Transverse colon (tissue), 4 donors: ENCODE measurements at places on chromosomes 16 and 17. TPM values are rescaled to one million over a fixed set of nuclear protein-coding genes. Genes with fewer than 3 reads are reported as not detected.

The FOXF1 gene
- 17.9 TPM for total RNA-seq

- no peak for DNase-seq
Measured at GRCh38 chr16:14369734-14370598, 260.1 kb downstream of the PARN start.

The CACNG1 gene
- total RNA-seq: not detected

GRCh38 chr17:66379996-66380395 lies 77.6 kb downstream of the PRKCA start:
- DNase-seq: no peak

DNA sequence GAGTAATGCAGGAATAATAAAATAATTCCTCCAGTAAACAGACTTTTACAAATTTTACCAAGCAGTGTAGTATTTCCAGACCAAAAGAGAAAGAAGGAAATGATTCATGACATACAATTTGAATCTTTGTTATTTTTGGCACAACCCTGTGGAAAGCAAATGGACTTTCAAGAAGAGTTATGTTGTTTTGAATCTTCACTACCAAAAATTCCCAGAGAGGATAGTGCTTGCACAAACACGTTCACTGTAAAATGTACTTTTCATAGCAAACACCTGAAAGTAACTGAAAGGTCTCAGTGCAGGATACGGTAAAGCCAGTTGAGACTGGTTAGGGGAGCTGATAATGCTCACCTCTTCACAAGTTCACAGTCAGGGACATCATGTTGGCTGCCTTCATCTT lies 107.1 kb downstream of the USP22 start:
- no peak for DNase-seq

DNA sequence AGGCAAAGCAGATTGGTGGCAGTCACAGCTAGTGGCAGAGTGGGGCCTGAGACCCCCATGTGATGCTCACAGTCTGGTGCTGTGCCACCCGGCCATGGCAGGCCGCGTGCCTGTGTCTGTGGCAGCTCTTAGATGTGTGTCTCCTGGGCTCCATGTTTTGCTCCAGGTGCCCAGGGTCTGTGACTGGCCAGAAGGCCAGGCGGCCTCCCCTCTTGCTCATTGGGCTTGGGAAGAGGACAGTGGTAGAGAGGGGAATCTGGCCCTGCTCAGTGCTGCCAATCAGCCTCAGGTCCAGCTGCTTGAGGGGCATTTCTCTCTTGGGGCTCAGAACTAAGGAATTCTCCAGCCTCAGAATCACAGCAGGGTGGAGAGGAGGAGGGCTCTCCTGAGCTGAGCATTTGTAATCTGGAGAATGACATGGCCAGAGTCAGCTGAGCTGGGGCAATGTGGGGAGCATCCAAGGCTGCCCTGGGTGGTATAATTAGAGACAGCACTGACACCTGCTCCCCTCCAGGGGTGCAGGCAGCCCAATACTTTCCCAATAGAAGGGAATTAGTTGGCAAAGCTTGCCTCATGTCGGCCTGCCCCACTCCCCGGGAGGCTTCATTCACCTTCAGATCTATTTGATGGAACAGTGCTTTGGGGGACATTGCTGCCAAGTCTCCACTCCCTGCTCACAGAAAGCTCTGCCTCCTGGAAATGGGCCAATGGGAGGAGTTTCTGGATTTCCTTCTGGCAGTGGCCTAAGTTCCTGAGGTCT lies 2.7 kb upstream of the LASP1NB start:
- DNase-seq: peak; percentile 68

The TBC1D3I gene
- total RNA-seq: not detected

DNA sequence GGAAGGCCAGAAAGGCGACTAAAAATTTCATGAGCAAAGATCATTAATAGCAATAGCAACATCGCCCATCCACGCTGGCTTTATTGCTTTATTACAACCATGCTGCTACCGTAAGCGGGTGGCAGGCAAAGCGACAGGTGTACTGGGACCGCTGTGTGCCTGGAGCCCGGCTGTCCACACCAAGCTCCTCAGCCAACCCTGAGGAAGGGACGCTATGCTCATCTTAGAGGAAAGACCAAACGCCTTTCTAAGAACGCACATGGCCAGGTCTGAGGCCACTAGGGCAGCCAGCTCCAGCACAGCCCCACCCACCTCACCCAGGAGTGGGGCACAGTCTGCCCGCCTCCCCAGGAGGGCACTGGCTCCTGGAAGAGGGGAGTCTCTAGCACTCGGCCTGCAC lies 28.0 kb downstream of the PEMT start:
- peak; percentile 31 for DNase-seq

The GLIS2 gene
- 0.68 TPM for total RNA-seq

DNA sequence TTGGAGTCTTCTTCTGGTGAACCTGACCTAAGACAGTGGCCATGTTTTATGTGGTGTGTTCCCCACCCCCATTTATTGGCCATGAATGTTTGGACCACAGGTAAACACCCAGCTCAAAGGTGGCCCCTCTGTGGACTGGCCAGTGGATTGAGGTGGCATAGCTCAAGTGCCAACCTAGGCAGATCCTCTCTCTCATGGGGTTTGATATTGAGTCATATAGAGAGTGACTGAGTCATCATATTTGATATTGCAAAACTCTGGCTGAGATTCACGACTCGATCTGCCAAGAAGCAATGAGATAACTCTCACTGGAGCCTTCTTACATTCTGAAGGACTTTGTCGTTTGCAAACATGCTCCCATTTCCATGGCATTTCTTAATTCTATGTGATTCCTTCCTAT lies 10.5 kb upstream of the TEKT3 start:
- peak; percentile 25 for DNase-seq

GRCh38 chr17:27462149-27462548 lies 5.9 kb downstream of the KSR1 start:
- DNase-seq: no peak

- no peak for DNase-seq
Measured at GRCh38 chr16:74573622-74574021, 33.3 kb downstream of the GLG1 start.

- DNase-seq: no peak
Measured at GRCh38 chr17:74680941-74681340, 31.8 kb downstream of the CD300LF start.

GRCh38 chr17:80922580-80923160 lies 69.0 kb upstream of the CHMP6 start:
- no peak for DNase-seq

The P3H4 gene
- total RNA-seq: 39.6 TPM

The KRTAP1-1 gene
- not detected for total RNA-seq

DNA sequence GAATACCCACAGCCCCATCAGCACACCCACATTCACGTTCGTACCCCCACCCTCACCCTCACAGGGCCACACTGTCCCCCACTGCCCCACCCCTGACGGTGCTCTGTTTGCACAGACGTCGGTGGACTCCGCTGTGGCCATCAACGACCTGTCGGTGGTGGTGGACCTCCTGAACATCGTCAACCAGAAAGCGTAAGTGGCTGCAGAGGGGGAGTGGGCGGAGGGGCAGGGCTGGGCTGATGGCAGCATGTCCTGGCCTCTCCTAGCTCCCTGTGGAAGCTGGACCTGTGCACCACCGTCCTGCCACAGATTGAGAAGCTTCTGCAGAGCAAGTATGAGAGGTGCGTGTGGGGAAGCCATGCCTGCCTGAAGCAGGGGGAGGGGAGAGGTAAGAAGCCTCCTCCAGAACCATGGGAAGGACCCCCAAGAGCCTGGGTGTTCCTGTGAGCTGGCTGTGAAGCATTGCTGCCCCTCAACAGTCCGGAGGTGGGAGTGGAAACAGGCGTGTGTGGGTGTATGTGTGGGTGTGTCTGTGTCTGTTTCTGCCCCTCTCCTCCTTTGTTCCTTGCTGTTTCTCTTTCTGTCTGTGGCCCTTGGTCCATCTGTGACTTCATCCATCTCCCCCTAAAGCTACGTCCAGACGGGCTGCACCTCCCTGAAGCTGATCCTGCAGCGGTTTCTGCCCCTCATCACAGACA lies 20.3 kb downstream of the KATNB1 start:
- no peak for DNase-seq

The C1QTNF1 gene
- total RNA-seq: 9.8 TPM

DNA sequence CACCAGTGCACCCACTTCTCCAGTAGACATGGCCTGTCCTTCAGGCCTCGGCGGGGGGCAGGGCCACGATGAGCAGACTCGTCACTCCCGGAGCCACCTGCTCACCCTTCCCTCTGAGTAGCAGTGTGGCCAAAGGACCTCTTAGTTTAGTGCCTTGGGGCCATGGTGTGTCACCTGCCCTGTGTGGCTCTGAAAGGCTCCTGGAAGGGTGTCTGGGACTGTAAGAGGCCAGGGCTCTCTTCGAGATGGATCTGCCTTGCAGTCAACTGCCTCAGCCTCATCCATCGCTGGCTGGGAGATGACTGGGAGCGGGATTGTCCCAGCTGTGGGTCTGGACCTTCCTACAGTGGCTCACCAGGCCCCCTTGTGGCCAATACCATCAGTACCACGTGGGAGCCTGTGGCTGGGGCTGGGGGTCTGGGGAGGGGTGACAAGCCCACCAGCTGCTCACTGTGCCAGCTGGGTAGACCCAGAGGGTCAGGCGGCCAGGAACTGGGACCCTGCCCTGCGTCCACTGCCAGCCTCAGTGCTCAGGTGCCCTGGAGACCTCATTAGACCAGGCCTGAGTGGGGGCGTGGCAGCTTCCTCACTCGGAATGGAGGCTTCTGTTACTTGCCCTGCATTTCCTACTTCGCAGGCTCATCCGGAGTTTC lies 133.4 kb downstream of the OR1D5 start:
- DNase-seq: peak; percentile 60

DNA sequence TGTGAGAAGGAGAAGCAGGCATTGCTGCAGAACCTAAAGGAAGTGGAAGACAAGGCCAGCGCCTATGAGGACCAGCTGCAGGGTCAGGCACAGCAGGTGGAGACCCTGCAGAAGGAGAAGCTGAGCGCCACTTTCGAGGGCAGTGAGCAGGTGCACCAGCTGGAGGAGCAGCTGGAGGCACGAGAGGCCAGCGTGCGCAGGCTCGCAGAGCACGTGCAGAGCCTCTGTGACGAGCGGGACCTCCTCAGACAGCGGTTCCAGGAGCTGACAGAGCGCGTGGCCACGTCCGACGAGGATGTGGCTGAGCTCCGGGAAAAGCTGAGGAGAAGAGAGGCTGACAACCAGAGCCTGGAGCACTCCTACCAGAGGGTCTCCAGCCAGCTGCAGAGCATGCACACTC lies 41.5 kb downstream of the PLD6 start:
- DNase-seq: no peak

DNA sequence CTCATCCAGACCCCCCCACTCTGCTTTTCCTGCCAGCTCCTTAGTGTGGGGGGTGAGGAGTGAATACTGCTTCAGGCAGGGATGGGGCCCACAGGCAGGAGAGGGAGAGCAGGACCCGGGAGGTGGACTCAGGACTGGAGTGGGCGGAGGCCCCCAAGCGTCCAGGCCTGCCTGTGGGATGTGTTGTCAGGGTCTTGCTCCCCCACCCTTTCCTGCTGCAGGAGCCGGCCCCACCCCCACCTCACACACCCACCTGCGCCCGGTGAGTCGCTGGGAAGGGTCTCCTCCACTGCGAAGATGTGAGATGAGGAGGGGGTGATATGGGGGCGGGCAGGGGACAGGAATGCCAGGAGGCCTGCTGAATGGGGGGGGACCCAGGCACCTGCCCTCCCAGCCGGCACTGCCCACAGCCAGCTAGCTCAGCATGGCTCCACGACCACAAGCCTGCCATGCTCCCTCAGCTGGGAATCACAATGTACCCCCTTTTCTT lies 1.1 kb downstream of the FAM171A2 start:
- no peak for DNase-seq

The C17orf50 gene
- total RNA-seq: not detected

The FGF11 gene
- 1.6 TPM for total RNA-seq

DNA sequence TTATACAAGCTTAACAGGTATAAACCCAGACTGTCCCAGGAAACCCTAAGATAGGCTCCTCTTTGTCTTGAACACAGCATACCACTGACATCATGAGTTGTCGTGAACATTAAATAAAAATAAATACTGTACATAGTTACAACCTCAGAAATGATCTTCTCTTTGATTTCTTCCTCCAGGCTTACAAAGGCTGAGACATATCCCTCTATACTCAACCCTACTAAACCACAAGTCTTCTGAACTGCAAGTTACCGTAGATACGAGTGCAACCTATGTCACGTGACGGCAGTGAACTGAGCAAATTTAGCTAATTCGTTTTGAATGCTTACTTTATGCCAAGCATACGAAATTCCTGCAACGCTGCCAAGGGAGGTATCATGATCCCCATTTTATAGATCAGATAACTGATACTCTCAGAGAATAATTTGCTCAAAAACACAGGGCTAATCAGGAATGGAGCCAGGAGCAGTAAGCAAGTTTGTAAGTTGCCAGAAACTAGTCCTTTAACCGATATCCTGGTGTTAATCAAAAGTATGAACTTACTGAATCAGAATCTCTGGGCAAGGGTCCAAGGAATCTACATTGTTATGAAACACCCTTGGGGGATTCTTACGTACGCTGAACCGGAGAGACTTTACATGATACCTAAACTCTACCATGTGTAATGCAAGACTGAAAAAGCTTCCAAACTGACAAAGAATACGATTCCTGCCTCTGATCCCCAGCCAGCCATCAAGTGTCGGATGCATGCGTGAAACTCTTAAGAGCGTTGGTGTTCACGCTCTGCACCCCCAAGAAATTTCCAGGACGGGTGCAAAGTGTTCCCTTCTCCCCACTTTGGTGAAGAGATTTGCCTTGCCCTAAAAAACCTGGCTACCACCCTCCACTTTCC lies 106.2 kb downstream of the XYLT1 start:
- DNase-seq: no peak

GRCh38 chr16:19105891-19106624 lies 7.7 kb upstream of the ITPRIPL2 start:
- no peak for DNase-seq

GRCh38 chr17:57694051-57694450 lies 51.0 kb downstream of the CCDC182 start:
- no peak for DNase-seq

The SOST gene
- not detected for total RNA-seq

DNA sequence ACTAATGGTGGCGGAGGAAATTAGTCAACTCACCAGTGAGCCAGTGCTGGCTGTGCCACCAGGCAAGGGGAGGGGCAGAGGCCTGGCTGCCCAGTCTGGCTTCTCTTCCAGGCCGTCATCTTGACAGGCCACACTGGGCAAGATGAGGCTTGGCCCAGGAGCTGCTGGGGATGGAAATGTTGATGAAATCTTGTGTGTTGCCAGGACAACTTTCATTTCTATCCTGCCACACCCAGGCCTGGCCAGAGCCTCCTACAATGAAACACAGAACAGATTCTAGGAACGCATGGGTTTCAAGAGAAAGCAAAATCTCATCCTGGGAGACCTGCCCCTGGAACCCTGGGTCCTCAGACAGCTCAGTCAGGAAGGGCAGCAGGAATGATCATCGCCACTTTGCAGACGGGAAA lies 9.3 kb downstream of the HEXIM2 start:
- DNase-seq: peak; percentile 50

- peak; percentile 73 for DNase-seq
Measured at GRCh38 chr16:81478876-81479511, 34.4 kb downstream of the CMIP start.
